RPMI8226 (cell line): ENCODE measurements at places on chromosomes 3 and 15.

- DNase-seq = no peak
Measured at GRCh38 chr15:51589881-51590568, 32.5 kb downstream of the DMXL2 start.

DNA sequence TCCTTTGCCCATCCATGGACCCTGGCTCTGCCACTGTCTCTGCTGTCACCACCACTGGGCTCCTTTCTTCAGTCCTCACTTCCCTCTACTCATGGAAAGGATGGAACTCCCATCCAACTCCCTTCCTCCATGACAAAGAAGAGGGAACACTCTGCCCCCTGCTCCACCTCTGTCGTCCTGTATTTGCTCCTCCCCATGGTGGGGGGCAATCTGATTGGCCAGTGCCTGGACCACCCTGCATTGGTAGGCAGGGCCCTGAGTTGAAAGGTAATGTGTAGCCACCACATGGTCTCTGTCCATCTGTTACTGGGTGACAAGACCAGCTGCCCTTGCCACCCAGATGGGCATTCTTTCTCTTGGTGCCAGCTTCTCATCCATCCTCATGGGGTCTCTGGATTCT is 20.7 kb upstream of the HEG1 start:
- DNase-seq = no peak

DNA sequence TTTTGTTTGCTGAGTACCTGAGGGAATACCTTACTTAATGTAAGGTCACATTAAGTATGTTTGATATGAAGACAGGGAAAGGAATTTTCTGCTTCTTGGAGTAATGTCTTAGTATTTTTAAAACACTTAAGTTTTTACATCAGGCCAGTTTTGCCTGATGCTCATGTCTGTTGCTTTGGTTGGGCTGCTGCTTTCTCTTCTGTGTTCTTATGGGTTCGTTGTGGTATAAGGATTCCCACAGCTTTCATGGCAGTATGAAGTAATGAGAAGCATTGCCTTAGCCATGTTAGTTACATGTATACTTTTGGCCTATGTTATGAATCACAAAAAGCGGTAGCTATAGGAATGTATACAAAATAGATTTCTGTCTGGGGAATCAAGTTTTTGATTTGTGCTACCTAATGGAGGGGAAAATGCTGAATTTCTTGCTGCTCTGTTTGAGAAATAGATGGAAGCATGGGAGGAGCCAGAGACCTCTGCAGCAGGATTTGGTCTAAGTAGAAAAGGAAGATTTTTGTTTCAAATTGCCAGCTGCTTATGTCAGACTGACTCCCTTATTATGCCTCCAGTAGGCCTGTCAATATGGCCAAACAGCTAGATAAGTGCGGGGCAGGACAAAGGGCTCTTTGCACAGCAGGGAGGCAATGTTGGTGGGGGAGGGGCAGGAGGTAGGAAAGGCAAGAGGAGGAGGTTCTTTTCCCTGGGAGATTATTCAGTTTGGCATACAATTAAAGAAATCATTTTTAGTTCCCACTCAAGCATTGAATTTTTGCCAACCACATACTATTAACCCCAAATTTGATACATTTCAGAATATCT is 5.2 kb downstream of the SETD5 start:
- DNase-seq = no peak

- DNase-seq = no peak
Measured at GRCh38 chr3:148068466-148068865, 629.2 kb upstream of the AGTR1 start.

GRCh38 chr15:63059075-63059474 is 16.5 kb downstream of the TPM1 start:
- no peak for DNase-seq

DNA sequence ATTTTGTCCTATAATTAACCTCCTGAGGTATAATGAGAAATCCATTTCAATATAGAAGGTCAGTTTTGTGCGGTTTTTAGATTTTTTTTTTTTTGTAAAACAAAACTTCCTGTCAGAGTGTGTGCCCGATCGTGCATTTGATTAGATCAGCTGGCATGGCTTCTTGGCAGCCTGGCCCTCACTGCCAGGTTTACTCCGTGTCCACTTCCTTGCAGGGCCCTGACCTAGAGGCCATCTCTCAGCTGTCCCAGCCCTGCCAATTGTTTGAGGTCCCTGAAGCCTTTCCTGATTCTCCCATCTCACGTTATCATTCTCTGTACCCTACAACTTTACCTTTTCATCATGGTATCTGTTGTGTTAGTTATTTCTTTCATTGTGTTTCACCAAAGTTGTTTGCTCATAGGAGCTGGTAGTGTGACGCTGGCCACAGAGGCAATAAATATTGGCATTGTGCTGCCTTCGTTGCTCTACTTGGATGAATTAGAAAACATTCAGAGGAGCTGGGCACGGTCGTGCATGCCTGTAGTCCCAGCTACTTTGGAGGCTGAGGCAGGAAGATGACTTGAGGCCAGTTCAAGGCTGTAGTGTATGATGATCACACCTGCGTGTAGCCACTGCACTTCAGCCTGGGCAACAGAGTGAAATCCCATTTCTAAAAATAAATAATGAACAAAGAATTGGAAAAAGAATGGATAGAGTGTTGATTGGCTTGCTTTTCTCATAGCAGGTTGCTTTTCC is 202.0 kb downstream of the GHSR start:
- no peak for DNase-seq

GRCh38 chr3:157626817-157627216 is 123.6 kb upstream of the VEPH1 start:
- no peak for DNase-seq

DNA sequence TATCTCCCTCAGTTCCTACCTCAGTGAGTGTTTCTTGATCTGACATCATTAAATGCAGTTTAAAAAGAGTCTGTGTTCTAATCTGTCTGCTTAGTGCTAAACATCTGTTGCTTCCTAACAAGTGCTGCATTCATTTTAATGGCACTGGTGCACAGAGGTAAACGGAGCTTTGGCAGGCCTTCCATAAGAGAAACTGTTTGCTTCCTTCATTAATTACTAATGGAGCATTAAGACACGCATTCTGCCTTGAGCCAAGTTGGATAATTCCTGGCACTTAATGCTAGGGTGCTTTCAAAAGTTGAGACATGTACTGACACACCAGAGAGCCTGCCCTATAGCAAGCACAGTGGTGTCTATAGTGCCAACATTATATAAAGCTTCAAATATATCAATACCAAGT is 34.7 kb downstream of the SCG5 start:
- DNase-seq = no peak

- no peak for DNase-seq
Measured at GRCh38 chr3:155941354-155941753, 70.9 kb downstream of the GMPS start.

DNA sequence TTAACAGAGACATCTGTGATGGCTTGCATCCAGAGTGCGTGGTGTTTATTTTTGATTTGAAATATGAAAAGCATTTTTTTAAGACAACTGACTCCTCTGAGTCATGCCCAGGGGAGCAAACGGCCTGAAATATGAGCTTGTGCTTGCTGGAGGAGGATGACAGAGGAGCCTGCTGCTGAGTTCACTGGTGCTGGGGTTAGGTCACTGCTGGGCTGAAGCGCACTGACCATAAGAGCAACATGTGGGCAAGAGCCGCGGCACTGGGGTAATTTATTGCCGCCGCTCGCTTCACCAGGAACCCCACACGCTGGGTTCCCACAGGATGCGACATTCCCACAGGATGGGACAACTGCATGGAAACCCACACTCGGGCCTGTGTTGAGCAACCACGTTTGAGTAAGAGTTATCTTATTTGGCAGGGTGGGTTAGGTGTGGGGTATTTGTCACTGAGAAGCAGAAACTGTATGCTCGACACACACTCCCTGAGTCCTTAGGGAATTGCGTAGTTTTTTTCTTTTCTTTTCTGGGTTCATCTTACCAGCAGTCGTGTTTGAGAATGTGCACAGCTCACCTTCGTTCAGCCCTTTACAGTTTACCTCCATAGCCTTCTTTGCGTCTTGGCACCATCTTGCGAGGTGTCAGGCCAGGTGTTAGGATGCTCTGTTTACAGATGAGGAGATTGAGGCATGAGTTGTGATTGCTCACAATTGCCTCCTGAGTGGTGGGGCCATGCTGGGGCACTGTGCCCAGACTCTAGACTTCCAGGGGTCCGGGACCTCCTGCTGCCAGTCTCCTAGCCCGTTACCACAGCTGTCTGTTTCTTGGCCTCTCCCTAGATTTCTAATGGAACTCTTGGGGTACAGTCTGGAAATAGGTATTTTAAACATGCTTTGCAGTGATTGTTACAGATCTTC is 60.4 kb downstream of the SMAD3 start:
- no peak for DNase-seq

DNA sequence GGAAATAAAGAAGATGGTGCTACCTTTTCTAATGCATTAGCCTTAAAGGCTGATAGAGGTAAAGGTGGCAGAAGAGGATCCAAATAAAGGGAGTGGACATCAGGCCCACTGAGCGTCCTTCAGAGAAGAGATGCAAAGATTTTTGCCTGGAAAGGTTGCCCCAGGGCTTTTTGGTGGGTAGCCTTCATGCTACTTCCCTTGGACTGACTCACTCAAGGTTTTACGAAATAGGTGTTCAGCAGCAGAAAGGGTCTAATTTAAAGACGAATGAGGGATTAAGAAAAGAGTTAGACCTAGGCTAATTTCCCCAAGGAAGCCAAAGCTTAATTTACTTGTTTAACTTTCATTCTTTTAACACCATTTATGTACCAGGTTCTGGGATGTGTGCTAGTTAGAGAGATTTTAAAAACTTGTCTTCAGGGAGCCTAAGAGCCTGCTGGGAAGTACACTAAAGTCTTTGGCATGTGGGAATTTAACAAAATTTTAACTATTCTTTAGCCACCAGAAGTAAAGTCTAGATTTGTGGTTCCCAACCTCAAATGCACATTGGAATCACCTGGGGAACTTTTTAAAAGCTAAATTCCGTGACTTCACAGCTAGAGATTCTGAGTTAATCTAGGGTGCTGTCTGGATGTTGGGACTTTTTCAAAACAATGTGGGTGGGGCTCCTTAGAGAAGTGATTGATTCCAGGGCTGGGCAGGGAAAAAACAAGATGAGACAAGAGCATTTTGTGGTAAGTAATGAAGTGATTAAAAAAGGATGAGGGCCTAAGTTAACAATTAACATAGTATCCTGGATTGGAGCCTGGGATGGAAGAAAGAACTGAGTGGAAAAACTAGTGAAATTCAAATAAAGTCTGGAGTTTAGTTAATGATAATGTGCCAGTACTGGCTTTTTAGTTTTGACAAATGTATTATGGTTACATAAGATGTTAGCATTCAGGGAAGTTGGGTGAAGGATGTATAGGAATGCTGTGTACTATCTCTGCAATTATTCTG is 3.4 kb downstream of the IL20RB start:
- no peak for DNase-seq

GRCh38 chr15:29050870-29051269 is 165.1 kb downstream of the APBA2 start:
- no peak for DNase-seq

GRCh38 chr15:94602754-94603470 is 371.6 kb downstream of the MCTP2 start:
- DNase-seq = no peak

DNA sequence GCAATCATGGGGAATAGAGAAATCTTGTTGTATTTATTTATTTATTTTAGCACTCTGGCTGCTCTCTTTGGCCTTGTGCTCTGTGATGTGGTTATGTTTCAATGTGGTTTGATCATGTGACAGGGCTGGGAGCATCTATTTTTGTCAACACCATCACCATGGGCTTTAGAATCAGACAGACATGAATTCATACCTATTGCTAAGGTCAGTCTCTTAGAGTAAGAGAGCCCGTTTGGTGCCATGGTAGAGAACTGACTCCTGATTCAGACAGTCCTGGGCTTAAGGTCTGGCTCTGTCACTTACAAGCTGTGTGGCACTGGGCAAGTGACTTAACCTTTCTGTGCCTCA is 157.0 kb downstream of the RYR3 start:
- no peak for DNase-seq

- DNase-seq = no peak
Measured at GRCh38 chr3:172065967-172066762, 26.8 kb downstream of the FNDC3B start.

- no peak for DNase-seq
Measured at GRCh38 chr3:186024210-186024609, 84.7 kb downstream of the ETV5 start.

GRCh38 chr15:78092261-78093041 is at the start of gene SH2D7:
Gene SH2D7, plus strand, starts transcription at chr15:78092561. Its CDS starts 24 bp downstream, at chr15:78092585.
- DNase-seq = no peak

DNA sequence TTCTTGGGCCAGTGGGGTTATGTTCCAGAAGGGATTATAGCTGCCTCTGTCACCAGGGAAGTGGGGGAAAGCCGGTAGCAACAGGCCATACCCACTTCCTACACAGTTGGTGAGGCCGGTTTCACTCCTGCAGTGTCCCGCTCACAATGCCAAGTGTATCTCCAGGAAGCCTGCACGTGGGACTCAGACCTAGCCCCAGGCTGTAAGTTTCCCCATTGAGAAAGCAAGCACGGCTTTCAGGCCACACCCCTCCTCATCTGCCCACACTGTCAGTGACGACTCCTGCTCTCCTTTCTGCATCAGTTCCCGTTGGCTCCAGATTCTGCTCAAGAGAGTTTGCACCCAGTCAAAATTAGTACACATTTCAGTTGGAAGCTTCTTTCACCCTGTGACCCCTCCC is 51.6 kb upstream of the CPOX start:
- no peak for DNase-seq

DNA sequence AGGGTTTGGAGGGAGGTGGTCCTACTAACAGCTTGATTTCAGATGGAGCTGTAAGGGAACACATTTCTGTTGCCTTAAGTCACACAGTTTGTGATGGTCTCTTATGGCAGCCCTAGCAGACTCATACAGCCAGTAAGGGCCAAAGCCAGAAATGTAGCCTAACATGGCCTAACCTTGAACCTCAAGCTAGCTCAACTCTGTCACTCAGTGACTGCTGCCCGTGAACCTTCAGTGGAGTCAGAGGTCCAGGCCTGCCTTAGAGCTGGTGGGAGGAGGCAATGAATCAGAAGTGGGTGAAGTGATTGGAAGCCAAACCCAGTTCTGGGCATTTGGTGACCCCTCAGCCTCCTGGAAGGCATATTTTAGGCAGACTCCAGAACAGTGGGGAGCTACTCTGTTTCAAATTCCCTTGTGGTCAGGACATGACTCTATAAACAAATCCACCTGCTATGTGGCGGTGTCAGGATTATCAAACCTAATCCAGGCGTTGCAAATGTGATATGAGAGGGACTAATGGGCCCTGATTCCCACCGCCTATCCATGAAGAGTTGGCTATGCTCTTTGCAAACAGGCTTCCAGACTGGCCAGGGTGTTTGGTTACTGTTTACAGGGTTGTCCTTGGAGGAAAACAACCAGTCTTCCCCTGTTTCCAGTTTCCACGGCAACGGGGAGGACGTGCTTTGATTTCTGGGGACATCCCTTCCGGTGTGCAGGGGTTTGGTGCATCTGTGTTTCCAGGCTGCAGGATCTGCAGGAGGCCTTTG is 105.9 kb upstream of the AGBL1 start:
- DNase-seq = no peak

GRCh38 chr3:127399154-127399553 is 111.3 kb upstream of the PRR20G start:
- DNase-seq = no peak

GRCh38 chr3:169863458-169863899 is 6.3 kb downstream of the LRRC31 start:
- DNase-seq = peak; percentile 89

DNA sequence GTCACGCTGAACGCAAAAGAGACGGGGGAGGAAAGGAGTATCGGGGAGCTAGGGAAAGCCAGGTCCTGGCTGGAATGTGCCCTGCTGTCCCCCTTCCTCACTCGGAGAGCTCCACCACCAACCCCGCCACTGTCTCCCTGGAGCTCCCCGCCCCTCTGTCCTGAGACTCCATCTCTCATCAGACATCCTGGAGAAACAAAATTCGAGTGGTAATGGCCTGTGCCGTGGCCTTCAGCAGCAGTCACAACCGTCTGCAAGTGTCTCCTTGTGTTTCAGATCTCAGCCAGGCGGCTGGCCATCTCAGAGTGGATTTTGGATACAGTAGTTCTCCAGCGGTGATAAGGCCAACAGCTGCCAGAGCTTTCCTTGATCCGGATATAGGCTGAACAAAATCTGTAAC is 76.9 kb downstream of the OCA2 start:
- no peak for DNase-seq
